GM12878 (cell line): ENCODE measurements at places on chromosomes 12 and 14.

- no peak for DNase-seq
Observed at GRCh38 chr12:114347861-114348260, 58.1 kb downstream of the TBX5 start.

GRCh38 chr12:52791271-52792184 is 4.4 kb downstream of the KRT3 start:
- no peak for DNase-seq

DNA sequence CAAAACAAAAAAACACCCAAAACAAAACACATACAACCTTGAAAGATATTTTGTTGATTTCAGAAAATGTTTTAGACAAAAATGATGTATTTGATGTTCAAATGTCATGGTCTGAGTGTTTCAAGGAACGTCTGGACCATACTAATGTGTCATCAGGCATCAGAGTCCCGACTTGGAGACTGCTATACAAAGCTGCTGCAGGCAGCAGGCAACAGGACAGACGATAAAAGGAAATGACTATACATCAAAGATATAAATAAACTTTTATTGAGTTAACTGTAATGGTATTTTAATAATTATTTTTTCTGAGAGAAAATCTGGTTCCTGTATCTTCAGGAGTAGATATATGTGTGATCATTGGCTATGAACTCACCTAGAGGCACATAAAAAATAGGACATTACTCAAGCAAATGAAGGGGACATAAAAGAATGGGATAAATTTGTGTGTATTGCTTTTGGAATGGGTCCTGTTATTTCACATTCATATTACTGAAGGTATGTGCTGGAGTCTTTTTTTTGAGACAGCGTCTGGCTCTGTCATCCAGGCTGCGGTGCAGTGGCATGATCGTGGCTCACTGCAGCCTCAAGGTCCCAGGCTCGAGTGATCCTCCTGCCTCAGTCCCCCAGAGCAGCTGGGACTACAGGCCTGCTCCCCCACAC is 87.3 kb upstream of the HECTD1 start:
- DNase-seq, result no peak

GRCh38 chr12:99427104-99427503 is 220.4 kb upstream of the GARIN6 start:
- no peak for DNase-seq

- no peak for DNase-seq
Observed at GRCh38 chr12:19158923-19159322, 29.4 kb downstream of the PLEKHA5 start.

GRCh38 chr14:58309086-58309485 is 10.7 kb downstream of the ARID4A start:
- no peak for DNase-seq

DNA sequence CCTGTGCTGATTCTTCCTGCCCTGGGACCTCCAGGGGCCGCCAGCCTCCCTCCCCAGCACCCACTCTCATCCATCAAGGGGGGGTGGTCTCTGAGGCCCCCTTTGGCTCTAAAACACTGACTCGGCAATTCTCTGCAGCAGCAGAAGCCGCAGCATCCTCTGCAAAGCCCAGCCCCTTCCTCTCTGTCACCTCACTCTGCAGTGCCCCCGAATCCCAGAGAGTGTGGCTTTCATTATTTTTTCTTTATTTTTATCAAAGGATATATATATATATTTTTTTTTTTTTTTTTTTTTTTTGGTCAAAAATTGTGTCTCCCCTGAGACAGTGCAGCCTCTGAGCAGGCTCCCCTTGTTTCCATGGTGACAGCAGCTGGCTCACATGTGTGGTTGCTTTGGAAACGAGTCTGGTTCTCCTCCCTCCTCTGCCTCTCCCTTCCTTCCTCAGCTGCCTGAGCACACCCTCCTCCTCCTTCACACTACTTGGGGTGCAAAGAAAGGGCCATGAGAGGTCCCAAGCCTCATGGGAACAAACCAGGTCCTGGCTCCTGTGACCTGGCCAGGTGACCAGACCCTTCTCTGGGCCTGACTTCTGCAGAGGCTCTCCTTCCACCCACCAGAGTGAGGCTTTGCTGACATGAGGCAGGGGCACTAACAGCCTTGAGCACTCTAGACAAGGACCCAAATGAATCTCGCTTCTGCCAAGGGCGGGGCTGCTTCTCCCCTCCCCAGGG is 100.5 kb downstream of the LRRC74A start:
- DNase-seq, result no peak

DNA sequence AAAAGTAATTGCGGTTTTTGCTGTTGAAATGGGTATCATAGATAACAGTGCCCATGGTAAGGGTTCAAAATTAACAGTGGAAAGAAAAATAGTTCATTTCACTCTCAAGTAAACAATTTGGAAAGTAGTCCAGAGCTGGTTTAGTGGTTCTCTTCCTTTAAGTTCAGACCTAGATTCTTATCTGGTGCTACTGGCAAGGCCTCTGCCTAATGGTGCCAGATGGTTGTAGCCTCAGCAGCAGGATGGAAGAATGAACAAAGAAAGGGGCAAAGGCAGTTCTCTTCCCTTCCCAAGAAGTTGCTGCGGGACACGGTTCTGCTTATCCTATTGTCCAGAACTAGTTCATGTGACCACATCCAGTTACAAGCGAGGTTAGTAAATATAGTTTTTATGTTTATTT is 10.5 kb downstream of the ARG2 start:
- DNase-seq, result no peak

- no peak for DNase-seq
Observed at GRCh38 chr14:95741781-95742180, 27.9 kb upstream of the TCL1A start.

DNA sequence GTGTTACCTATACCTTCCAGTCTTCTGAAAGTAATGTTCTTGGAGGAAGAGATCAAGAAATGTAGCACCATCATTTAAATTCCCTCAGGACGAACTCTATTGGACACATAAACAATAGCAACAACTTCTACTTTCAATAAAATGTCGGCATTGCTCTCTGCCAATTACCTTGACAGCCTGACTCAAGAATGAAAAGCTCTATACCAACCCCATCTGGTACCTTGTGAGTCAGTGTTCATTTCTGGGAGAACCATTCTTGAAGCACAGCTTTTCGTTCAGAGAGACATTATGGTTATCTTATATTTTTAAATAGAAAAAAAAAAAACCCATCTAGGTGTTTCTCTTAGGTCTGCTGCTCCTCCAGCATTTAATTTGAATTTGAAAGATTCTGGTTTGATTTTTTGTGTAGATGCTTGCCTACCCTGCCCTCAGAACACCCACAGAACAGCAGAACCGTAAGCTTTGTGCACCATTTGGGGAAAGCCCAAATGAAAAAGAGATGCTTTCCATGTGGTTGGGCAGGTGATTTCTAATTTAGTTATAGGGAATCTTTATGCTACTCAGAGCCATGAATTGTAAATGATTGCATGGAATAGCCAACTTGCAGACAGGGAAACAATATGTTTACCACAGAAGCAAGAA is 156.0 kb downstream of the SAMD4A start:
- DNase-seq, result no peak

- no peak for DNase-seq
Observed at GRCh38 chr12:120081641-120082040, 34.9 kb downstream of the RAB35 start.

- DNase-seq, result no peak
Observed at GRCh38 chr14:89899291-89899690, 55.2 kb downstream of the EFCAB11 start.

DNA sequence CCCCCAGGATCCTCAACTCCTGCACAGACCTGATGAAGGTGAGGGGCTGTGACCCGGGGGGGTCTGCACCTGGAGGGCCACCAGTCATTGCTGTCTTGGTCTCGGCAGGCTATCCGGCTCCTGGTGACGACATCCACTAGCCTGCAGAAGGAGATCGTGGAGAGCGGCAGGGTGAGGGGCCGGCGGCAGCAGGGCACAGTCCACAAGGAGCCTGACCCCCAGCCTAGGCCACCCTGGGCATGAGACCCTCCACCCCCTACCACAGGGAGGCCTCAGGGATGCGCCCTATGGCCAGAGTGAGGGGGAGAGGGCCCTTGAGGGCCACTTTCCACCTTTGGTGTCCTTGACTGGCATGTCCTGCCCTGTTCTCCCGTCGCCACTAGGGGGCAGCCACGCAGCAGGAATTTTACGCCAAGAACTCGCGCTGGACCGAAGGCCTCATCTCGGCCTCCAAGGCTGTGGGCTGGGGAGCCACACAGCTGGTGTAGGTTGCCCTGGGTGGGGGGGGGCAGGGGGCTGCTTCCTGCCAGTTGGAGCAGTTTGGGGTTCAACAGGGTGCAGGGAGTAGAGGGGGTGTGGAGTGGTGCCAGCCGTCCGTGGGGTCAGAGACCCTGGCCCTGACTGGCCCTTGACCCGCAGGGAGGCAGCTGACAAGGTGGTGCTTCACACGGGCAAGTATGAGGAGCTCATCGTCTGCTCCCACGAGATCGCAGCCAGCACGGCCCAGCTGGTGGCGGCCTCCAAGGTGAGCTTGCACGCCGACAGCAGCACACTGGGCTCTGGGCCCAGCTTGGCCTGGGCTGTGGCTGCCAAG is 25.0 kb downstream of the HIP1R start:
- DNase-seq, result no peak

GRCh38 chr12:1618489-1618888 is 10.5 kb upstream of the WNT5B start:
- no peak for DNase-seq

DNA sequence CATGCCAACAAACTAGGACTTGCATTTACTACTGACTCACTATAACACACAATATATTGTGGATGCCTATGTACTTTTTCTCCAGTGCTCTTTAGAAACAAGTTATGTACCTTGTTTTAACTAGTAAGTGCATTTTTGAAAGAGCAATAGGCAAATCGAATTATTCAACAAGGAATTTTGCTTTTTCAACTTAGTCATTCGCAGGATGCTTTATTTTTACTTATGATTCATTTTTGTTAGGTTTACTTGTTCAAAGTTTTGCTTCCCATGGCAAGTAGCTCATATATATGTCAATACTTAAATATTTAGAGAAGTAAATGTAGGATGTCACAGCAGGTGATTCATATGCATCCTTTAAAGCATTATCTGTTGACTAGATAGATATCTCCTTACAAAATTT is 149.8 kb downstream of the PELI2 start:
- no peak for DNase-seq

DNA sequence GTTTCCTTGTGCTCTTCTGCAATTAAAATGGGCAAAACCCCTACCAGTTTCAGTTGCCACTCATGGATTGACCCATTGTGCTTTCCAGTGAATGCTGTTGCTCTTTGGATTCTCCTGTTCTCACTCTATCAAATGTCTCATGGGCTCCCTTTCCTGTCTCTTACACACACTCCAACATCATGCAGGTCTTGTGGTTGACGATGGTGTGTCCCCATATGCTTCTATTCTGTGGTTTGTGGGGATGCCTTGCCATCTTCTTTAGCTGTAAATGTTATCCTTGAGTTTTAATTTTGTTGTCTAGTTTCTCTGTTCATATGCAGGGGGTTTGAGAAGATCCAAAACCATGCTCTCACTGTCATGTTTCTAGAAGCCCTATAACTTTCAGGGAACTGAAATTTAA is 31.9 kb upstream of the FBXO34 start:
- DNase-seq, result no peak

DNA sequence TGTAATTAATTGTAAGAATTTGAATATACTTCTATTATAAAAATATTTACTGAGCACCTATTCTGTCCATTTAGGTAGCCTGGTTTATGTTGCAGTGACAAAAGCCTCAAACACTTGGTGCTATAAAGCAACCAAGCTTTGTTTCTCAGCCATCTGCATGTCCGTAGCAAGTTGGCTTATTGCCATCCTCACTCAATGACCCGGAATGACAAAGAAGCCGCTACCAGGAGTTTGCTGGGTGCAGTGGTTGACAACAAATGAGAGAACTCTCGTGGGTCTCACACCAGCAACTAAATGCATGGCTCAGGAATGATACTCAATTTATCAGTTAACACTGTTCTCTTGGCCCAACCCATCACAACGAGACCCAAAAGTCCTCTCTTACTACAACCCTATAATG is 553.1 kb downstream of the DIO2 start:
- DNase-seq, result no peak

- no peak for DNase-seq
Observed at GRCh38 chr12:62642486-62642885, 175.9 kb downstream of the MON2 start.

DNA sequence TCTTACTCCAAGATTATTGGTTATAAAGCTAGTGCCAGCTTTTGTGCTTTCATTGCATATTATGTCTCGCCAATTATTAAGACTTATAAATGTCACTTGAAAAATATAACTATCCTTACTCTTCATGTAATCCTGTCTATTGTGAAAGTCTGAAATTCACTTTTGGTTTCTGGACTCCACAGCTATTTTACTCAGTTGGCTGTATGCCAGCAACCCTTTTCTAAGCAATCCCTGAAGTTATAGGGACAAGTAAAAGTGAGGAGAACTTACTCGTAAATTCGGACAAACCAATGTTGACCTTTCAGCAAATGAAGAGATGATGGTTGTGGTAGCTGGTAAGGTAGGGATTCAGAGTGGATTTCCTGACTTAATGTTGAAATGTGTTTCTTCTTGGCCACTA is 196.3 kb downstream of the NPAS3 start:
- DNase-seq, result no peak

DNA sequence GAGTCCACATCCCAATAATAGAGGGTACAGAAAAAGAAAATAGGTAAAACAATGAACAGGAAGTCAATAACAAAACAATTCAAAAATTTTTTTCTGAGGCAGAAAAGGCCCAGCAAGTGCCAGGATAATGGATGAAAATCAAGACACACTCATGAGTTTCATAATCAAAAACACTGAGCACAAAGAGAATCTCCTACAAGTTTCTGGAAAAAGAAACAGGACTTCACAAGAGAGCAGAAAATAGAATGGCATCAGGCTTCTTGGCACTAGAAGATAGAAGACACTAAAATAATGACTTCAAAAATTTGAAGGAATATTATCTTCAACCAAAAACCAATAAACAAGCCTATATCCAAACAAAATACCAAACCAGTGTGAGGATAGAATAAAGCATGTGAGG is 36.8 kb downstream of the DMAC2L start:
- no peak for DNase-seq

- no peak for DNase-seq
Observed at GRCh38 chr12:99926511-99927169, 58.1 kb downstream of the ANKS1B start.

- DNase-seq, result no peak
Observed at GRCh38 chr12:109726511-109727038, 12.9 kb downstream of the FAM222A start.

DNA sequence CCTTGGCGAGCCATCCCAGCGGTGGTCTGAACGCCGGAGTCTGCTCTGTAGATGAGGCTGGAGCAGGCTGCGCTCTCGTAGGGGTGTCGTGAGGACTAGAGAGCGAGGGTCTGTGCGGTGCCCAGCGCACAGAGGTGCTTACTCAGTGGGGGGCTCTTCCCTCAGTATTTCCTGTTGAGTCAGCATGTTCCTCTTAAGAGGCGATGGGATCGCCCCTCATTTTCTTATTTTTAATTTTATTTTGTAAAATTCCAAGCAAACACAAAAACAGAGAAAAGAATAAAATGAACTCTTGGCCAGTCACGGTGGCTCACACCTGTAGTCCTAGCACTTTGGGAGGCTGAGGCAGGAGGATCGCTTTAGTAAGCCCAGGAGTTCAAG is 40.8 kb upstream of the BCL7A start:
- no peak for DNase-seq

- DNase-seq, result no peak
Observed at GRCh38 chr12:25497021-25497420, 56.1 kb downstream of the LMNTD1 start.

GRCh38 chr14:66140963-66141362 is 345.2 kb upstream of the CCDC196 start:
- DNase-seq, result no peak
